ENCODE measurements at places on chromosomes 13 and 19.

DNA sequence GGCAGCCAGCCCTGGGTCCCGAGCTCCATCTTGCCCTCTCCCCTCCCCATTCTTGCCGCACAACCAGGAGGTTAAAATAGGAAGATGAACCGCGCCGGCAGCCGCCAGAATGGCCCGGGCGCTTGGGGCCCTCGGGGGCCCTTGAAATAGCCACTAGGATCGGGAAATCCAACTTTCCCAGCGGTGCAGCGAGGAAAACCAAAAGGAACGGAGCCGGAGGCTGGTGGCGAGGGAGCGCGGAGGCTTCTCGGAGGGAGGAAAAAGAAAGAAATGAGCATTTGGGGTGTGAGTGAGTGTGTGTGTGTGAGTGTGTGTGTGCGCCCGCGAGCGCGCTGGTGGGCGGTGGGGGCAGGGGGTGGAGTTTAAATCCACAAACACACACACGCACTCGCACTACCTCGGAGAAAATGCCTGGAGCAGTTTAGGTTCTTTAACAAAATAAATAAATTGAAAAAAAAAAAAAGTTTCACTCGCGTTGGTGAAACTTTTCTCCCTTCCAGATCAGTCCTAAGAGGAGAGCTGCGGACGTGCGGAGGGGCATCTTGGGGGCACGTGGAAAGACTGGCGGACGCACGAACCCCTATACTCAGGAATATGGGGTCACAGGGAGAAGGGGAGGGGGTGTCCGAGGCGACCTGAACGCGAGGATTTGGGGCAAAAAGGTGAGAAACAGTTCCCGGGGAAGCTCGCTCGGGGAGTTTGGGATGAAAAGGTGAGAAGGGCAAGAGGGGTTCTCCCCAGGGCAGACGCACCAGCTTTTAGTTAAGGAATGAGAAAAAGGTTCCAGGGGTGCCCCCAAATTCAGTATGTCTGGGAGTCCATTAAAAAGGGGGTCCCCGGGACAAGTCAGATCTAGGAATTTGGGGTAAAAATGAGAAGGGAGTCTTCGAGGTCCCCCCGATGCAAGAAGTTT is 1.3 kb downstream of the RFX2 start:
- DNase-seq: peak; percentile 56

- no peak for DNase-seq
These were observed 1.0 kb downstream of the IFT88 start for GRCh38 chr13:20567881-20568528.

GRCh38 chr13:30807392-30807791 is 72.0 kb downstream of the ALOX5AP start:
- DNase-seq: no peak

DNA sequence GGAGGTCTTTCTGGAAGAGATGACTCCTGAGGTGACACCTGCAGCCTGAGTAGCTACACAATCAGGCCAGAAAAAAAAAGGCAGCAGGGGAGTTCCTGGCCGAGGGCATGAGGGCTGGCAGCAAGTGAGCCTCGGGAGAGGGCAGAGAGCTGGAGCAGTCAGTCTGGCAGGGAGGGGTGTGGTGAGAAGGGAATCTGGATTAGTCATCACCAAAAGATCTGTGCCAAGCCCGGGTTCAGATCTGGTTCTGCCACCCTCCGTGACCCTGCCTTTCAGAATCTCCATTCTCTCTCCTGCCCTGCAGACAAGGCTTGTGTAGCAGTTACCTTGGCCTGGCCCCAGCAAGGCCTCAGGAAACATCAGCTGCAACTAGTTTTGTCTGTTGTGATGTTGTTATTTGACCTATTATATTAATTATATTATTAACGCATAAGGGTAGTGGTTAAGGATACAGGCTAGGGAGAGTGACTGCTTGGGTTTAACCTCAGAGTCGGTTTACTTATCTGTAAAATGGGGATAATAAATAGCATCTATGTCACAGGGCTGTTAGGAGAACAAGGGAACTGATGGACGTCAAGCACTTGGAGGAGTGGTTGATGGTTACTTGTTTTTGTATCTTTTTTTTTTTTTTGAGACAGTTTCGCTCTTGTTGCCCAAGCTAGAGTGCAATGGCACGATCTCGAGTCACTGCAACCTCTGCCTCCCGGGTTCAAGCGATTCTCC is 2.7 kb upstream of the CAPNS1 start:
- peak; percentile 79 for DNase-seq

DNA sequence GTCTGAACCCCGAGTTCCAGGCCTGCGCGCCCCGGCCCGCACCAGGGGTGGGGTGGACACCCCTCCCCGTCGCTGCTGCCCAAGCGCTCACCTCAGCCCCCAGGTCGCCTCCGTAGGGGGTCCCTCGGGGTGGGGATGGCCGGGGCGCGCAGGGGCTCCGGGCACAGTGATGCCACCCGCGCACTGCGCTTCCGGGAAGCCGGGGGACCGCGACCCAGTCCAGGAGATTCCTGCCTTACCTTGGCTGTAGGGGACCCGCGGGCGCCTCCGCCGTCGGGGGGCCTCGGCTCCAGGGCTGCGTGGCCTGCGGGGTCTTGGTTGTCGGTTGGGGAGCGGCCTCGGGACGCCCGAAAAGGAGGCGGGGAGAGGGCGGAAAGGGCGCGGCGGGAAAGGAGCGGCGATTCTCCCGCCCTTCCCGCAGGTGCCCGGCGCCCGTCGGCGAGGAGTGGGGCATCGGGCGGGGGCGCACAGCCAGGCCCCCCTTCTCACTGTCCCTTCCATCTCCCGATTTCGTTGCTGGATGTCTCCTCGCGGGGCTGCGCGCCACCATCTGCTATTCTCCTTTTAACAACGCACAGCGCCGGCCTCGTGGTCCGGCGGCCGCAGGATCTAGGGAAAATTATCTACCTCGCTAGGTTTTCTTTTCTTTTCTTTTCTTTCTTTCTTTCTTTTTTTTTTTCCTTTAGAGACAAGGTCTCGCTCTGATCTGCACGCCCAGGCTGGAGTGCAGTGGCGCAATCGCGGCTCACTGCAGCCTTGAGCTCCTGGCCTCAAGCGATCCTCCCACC is at the start of gene KEAP1:
Gene KEAP1, minus strand, starts transcription at position 355 of the 788 bp plus-strand sequence. CDS start 3,323 bp downstream, outside the sequence.
- DNase-seq: peak; percentile 68

- DNase-seq: no peak
These were observed 57.5 kb downstream of the GPC6 start for GRCh38 chr13:93284064-93284463.

DNA sequence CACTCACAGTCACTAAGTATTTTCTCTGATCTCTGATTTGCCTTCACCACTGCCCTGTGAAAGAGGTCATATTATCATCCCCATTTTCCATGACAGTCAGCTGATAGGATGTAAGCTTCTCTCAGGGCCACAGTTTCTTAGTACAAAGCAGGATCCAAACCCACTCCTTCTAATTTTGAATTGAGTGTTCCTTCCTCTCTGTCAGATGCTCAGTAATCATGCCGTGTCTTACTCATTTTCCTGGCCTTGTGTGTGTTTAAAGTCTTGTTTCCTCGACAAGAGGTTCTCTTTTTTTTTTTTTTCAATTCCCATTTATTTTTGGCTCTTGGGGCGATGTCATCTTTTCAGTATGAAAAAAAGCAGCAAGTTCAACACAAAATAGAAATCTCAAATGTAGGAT is 72.3 kb downstream of the NAA16 start:
- DNase-seq: no peak

DNA sequence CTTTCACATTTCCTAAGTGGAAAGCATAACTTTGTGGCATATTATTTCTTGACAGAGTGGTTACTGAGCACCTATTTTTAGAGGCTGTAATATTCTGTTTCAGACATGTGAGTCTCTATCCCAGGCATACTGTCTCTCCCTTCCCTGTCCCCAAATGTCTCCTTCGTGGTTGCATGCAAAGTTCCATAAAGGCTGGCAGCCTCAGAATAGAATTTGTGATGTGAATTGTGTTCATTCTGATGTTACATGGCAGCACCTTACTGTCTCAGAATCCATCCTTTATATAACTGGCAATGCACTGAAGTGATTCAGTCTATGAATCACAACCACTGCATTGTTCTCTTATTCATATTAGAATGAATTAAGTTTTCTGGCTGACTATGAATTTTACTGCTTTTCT is 89.0 kb upstream of the SLC7A1 start:
- DNase-seq: no peak

- DNase-seq: no peak
These were observed 8.3 kb upstream of the EPHX3 start for GRCh38 chr19:15240515-15240914.

DNA sequence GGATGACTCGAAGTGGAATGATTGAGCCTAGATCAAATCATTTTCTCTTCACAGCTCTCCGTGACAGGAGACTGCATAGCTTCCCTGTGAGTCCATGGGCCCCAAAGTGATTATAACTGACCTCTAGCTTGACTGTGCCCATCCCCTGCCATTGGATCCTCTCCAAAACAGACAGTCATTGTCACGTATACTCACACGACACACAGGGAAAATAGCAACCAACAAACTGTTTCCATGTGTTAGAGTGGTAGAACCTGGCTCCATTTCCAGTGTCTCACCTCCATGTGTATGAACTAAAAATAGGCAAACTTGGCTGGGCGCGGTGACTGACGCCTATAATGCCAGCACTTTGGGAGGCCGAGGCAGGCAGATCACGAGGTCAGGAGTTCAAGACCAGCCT is 48.8 kb upstream of the NPAS1 start:
- DNase-seq: no peak

DNA sequence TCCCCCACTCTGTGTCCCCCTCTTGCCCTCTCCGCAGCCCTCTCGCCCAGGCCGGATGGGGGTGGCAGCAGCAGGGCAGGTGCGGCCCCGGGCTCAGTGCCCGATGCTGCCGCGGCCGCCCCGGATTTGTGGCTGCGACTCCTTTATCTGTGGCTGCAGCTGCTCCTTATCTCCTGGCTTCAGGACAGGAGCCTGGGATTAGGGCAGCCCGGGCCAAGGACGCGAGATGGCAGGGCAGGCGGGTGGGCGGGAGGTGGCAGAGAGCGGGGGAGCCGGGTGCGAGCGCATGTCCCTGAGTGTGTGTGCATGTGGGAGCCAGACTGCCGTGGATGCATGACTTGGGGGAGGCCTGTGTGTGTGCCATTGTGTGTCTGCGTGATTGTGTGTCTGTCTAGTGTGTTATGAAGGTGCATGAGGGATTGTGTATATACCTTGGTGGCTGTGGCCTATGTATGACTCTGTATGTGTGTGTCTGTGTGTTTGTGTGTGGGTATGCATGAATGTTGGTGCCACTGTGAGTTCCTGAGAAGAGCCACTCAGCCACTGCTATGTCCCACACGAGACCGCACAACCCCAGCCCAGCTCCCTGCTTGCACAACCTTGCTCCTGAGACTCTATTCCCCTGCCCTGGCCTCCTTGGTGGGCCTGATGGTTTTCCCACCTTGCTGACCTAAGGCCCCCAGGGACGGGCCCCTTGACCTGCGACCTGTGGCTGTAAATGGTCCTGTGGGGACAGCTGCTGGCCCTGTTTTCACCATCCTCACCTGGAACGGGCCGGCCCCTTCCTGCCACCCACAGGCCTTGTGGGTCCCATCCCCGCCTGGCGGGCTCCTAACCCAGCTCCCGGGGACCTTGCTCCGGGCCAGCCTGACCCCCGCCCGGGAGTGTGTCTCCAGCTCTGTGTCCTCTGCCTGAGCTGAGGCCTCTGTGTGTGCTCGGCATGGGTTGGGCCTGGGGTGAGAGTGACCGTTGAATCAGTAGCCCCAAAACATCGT is 5.3 kb upstream of the NRTN start:
- peak; percentile 79 for DNase-seq

DNA sequence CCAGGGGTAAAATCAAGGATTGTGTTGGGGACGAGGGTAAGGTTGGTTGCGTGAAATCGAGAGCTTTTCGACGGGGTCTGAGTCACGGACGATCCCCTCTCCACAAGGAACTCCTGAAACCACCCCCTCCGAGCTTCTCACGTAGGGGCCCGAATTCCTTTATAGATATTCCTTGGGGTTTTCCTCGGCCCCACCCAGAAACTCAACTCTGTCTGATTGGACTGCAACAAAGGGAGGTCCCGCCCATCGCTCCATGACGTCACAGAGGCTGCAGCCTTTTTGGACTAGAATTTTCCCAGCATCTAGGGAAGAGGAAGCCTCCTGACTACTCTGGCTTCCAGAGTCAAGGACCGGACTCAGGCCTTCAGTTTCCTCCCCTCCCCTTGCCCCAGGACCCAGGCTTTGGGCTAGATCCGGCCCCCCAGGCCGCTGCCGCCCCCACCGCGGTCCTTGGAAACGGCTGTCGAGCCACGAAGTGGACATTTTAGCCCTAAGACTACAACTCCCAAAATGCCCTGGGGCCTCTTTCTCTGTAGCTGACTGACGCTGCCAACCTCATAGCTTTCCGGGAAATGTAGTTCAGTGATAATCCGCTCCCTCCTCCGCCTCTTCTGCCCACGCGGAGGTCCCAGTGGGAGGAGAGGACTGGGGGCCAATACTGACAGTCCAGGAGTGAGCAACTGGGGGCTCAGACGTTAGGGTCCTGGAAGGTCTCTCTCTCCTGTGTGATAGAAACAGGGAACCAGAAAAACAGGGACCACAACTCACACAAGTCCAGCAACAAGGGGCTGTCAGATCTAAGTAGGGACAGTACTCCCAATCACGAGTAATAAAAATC is at the start of gene IZUMO1:
Gene IZUMO1, minus strand, starts transcription at position 172 of the 838 bp plus-strand sequence. CDS start 1,050 bp downstream, outside the sequence.
- no peak for DNase-seq

GRCh38 chr19:54415208-54415900 is at the start of gene TTYH1:
Gene TTYH1 (plus strand): TSS chr19:54415464. CDS start chr19:54415553, 89 bp downstream.
- DNase-seq: no peak

- DNase-seq: no peak
These were observed 364.7 kb downstream of the ENOX1 start for GRCh38 chr13:43422116-43422515.

DNA sequence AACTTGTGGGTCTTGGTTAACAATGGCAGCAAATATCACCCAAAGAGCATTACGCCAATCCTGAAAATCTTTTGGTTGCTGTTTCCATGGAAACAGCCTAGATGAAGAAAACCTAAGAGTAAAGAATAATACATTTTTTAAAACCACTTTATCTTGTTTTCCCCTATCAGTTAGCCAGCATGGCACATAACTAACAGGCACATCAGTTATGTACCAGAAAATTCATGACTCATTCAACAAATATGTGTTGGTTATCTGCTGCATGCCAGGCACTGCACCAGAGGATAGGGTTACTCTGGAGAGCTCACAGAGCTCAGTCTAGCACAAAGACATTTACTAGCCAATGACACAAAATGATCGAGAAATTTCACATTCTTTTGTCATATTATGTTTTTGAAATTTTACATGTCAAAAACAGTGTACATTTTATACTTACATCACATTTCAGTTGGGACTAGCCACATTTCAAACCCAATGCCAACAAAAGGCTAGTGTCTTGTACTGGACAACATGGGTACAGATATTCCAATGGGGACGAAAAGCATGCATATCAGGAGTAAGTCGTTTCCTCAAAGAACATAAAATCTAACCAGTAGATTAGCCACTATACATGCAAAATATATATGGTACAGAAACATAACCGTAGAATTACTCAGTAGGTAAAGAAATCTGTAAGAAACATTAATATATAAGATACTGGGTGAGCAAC is 20.3 kb downstream of the LNX2 start:
- no peak for DNase-seq

DNA sequence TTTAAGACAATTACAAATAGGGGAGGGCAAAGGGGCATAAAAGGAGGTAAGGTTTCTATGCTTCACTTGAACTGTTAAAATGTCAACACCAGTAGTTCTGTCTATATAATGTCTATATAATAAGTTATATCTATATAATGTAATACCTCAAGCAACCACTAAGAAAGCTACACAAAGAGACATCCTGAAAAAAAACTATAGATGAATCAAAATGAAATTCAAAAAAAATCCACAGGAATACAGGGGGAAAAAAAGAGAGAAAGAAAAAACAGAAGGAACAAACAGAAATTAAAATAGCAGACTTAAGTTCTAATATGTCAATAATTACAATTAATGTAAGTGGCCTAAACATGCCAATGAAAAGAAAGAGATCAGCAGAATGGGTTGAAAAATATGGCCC is 186.0 kb downstream of the KCTD15 start:
- no peak for DNase-seq

GRCh38 chr19:45668342-45668871 is 386 bp downstream of the GIPR start:
- no peak for DNase-seq
